ENCODE measurements at places on chromosomes 7 and 10.

DNA sequence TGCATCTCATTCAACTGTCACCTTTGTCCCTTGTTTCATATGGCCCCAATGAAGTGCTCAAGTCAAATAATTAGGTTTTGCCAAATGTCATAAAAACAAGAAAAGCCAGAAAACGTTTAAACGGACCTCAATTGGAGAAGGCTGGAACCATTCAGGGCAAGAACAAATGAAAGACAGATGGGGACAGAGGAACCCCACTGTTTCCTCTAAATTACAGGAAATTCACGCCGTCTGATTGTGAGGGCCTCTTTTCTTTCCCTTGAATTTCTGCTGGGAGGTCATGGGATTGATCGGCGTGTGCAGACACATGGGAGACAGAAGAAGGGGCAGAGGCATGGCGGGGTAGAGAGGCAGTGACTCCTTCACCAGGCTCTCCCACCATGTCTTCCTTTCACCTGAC is 656.4 kb downstream of the KCNMA1 start:
- DNase-seq: no peak

DNA sequence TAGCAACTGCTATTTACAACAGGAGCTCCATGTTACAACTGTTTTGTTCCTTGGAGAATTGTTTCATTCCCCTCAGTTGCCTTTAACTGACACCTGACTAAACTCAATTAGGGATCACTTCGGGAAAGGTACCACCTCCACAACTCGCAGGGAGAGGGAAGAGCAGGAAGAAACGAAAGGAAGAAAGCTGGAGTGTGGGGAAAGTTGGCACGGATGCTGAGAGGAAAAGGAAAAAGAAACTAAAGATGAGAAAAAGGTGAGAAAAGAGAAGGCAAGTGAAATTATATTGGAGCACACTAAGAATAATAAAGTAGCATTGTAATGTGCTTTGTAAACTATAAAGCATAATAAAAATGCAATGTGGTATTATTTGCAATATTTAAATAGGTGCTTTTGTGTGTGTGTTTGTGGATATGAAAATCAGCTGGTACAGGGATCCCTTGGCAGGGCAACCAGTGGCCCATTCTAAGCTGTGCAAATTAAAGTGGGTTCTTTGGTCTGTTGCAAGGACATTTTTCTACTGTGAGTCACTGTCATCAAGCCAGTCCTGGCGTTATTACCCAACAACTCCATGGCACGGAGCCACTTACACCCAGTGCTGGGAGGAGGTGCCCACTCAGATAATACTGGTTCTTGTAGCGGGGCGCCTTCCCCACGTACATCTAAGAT is 45.9 kb downstream of the HIPK2 start:
- no peak for DNase-seq

DNA sequence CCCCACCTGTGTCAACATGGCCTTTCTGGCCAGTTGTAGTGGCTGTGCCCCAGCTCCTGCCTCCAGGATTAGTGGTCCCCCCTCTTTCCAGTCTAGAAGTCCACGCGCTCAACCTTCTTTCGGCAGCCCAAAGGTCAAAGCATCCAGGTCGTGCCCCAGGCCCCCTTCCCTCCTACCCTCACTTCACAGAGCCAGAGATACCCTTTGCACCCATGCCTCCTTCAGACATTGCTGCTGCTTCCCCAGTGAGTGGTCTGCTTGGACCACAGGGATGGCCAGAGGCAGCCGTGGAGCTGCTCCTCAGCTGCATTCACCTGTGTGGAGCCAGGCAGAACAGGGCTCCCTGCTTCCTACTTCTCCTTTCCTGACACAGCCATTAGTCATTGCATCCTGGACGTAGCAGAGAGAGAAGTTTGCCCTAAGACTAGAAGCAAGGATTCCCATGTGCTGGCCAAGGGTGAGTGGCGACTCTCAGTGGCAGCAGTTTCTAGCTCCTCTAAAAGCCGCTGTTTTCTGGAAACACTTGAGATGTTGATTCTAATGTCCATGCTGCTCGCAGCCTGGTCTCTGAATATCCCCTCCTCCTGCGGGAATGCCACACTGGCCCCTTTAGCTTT is 243.1 kb upstream of the SHH start:
- no peak for DNase-seq

DNA sequence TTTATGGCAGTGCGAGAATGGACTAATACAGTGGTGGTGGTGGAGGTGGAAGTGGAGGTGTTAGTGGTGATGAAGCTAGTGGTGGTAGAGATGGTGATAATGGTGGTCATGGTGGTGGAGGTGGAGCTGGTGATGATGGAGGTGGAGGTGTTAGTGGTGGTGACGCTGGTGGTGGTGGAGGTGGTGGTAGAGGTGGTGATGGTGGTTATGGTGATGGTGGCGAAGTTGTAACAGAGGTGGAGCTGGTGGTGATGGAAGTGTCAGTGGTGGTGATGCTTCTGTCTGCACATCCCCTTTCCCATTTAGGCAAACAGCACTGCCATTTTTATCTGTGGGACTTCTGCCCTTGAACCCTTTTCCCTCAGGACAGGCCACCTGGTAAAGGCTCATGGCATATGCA is 7.4 kb upstream of the PTPRN2 start:
- no peak for DNase-seq

DNA sequence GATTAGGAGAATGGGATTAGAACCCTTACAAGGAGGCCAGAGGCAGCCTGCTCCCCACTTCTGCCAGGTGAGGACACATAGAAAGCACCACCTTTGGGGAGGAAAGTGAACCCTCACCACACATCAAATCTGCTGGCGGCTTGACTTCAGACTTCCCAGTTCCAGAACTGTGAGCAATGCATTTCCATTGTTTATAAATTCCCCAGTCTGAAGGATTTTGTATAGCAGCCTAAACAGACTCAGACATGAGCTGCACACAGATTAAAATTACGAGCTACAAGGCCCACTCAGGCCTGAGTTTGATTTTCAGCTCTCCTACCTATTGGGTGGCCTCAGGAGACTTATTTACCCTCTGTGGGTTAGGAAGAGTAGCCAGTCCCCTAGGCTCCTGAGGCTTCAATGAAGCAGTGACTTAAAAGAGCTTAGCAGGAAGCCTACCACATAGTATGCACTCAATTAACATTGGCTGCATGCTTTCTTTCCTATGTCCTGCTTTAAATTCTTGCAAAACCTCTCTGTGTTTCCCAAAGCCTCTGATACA is 350.7 kb upstream of the ZMIZ1 start:
- DNase-seq: no peak

All from stimulated activated effector memory CD8-positive, alpha-beta T cell treated with anti-CD3 and anti-CD28 coated beads, Interleukin-12 subunit alpha, Interleukin-12 subunit beta, amount 100 ng/mL, for 72 hours (primary cell).